Activated effector memory CD4-positive, alpha-beta T cell treated with anti-CD3 and anti-CD28 coated beads, Interleukin-2, amount 50 U/mL, for 16 hours (primary cell): ENCODE measurements at places on chromosomes 7 and 10.
A peak's percentile ranks its signal among the peaks of the same experiment; 100 is the strongest.

GRCh38 chr7:101218236-101219125 is 516 bp downstream of the ZNHIT1 start:
- DNase-seq = no peak

- no peak for DNase-seq
Measured at GRCh38 chr7:55043691-55044370, 25.0 kb downstream of the EGFR start.

- DNase-seq = peak; percentile 55
Measured at GRCh38 chr7:149720372-149721083, 52.9 kb downstream of the ZNF467 start.

DNA sequence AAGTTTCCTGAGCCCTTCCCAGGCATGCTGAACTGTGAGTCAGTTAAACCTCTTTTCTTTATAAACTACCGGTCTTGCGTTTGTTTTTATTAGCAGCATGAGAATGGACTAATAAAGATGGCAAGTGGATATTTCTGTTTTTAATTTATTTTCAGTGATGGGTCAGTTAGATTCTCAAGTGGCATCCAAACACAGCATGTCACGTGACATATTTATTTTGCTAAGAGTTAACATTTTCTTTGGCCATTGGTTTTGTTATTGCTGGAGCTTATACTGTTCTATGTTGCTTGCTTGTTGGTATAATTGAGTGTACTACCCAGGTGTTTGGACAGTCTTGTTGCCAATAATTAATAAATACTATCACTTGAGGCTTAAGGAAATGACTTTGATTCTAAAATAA is 181.7 kb upstream of the MALRD1 start:
- no peak for DNase-seq
